Colonic mucosa (tissue), 4 donors: ENCODE measurements at places on chromosomes 4 and X.
A peak's percentile ranks its signal among the peaks of the same experiment; 100 is the strongest.

DNA sequence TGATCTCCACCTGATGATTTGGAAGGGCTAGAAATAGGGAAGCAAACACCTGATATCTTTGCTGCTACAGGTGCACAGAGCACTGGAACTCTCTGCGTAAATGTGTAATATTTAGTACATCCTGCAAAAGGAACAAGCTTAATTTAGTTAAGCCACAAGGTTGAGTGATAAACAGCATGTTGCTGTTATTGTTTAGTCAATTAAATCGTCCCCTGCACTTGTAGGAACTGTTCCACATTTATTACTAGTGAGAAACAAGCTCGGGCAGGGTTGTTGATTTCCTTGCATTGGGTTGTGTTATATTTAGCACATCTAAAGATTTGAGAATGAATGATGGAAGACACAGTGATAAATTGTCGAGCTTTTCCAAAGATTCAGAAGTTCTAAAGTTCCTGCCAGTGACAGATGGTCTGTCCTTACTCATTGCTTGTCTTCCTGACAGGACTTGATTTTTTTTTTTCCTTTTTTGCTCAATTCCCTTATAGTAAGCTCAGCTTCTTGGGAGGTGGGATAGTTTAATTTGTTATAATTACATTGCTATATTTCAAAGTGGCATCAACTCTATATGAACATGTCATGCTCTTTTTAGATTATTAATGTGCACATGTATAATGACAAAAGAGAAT is 627.0 kb upstream of the ATOH1 start:
- DNase-seq = no peak

DNA sequence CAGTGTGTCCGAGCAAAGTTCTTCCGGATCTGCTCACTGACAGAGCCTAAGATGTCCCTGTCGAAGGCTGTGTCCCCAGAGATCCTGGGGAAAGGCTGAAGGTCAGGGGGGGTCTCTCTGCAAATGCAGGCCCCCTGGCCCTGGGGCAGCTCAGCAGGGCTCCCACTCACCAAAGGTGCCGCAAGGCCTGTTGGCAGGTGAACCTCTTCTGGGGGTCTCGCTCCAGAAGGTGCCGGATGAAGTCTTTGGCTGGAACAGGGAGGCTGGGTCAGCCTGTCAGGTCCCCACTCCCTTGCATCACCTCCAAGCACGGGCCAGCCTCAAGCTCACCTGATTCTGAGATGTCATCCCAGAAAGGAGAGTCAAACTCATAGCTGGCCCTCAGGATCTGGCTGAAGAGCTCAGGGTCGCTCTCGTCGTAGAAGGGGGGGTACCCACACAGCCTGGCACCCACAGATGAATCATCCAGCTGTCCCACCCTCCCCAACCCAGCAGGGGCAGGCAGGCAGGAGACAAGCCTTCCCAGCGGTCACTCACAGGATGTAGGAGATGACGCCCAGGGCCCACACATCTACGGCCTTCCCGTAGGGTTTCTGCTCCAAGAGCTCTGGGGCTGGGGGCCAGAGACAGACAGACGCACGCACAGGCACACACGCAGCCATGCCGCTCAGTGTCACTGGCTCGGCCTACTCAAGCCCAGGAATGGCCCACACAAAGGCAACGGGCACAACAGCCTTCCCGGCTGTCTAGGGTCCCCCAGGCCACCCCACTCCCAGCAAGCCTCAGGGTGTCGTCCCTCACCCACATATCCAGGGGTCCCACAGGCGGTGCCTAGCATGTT is 2.6 kb downstream of the PNCK start:
- DNase-seq = no peak

GRCh38 chrX:40950546-40950945 is 134.7 kb upstream of the USP9X start:
- no peak for DNase-seq

DNA sequence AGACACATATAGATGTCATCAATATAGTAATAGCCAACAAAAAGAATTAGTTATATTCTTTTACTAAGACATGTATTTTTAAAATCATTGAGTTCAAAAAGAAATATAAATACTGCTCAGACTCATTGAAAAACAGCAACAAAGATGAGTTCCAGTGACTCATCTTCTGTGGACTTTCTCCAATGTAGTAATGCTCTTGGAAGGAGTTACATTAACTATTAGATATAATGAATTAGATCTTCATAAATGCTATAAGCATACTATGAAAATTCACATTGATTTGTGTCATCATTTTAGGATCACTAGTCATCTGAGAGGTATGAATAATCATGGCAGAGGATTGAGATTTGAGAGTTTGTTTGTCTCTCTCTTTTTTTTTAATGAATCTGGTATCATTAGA is 547.8 kb upstream of the PCDH7 start:
- no peak for DNase-seq

DNA sequence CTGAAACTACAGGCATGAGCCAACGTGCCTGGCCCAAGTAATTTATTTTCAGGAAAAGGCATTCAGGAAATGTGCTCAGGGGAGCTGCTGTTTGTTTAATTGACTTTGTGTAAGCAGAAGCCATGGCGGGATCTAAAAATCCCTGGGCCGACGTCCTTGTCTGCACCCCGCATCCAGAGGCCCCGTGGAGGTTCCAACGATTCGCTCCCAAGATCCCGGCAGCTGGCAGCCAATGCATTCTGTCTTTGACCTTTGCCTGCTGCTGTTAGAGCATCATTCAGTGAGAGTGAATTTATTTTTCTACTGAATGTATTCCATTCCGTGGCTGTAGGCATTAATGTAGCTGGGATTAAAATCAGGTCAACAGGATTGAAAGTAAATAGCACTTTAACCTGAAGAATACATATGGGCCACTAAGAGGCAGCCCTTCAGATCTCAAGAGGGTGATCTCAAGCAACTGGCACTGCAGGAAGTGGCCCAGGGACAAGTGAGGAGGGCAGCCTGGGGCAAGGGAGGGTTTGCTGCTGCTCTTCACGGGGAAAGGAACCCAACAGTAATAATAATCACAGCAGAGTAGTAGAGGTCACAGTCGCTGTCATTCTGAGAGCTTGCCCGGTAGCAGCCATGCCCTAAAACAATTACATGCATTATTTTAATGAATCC is 75.2 kb downstream of the PSAPL1 start:
- DNase-seq = no peak

DNA sequence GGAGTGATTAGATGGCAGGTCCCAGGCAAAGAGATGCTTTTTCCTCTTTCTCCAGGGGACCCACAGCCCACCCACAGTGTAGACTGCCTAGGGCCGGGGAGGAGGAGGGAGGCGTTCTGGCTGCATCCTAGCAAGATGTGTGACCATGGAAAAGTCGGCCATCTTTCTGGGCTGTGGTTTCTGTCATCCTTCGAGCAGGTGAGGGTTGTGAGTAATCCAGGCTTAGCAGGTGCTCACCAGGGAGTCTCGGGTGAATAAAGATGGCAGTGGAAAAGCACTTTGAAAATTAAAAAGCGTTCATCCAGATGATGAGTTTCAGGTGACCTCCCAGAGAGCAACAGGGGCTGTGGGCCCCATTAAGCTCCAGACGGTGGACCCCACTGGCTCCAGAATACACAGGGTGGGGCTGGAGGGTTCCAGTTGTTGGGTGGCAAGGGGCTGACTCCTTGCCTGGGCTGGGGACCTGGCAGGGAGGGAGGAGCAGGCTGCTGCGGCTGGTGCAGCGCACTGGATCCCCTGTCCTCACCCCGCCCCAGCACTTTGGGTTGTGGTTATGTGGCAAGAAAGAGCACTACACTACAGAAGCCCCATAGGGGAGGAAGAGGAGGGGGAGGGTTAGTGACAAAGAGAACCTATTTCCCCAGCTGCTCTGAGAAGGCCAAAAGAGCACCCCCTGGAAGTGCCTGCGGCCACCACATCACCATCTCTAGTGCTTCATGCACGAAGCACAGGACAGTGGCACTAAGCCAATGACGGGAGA is 23.7 kb downstream of the ELF4 start:
- DNase-seq = no peak

GRCh38 chr4:22875587-22876257 is 183.0 kb downstream of the GBA3 start:
- no peak for DNase-seq

- no peak for DNase-seq
Measured at GRCh38 chr4:1361431-1361830, 14.4 kb downstream of the UVSSA start.

- DNase-seq = no peak
Measured at GRCh38 chrX:23726191-23726590, 16.9 kb downstream of the ACOT9 start.

GRCh38 chr4:75555294-75556164 is at the start of gene ODAPH:
ODAPH (plus strand) TSS chr4:75556066; CDS start chr4:75556083, 17 bp downstream.
- DNase-seq = no peak

GRCh38 chr4:40150932-40151331 is 45.9 kb upstream of the RHOH start:
- DNase-seq = no peak

GRCh38 chr4:32180086-32180485 is 1459.9 kb downstream of the PCDH7 start:
- DNase-seq = no peak

GRCh38 chrX:133323431-133323830 is 91.9 kb downstream of the GPC4 start:
- no peak for DNase-seq

DNA sequence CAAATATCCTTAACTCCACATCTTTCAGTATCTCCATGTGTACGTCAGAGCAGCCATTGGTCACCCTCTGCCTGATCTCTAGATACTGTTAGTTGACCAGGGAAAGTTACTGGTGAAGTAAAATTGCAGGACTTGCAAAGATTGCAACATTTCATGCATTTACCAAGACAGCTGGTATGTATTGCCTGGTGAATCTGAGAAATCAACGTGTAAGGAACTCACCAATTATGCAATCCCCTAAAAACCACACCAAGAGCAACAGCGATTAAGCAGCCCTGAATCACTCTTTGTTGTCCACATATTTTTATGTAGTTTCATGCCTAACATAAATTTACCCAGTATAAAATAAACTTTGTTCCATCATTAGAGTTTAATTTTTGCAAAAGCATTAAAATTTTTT is 271.2 kb downstream of the NLGN4X start:
- DNase-seq = no peak

DNA sequence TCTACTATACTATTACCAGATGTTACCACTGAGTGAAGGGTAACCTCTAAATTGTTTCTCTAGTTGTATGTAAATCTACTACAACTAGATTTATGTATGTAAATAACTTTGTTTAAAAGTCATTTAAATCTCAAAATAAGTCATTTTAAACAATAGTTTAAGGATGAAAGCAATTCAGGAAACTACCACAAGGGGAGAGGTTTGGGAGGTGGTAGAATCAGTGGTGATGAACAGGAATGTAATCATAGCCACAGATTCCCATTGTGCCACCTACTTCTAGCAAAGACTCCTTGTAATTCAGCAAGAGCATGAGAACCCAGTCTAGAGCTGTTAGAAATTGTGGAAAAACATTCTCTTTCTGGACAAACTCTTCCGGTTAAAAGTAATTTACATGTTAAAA is 234.6 kb downstream of the SLC7A11 start:
- DNase-seq = no peak

DNA sequence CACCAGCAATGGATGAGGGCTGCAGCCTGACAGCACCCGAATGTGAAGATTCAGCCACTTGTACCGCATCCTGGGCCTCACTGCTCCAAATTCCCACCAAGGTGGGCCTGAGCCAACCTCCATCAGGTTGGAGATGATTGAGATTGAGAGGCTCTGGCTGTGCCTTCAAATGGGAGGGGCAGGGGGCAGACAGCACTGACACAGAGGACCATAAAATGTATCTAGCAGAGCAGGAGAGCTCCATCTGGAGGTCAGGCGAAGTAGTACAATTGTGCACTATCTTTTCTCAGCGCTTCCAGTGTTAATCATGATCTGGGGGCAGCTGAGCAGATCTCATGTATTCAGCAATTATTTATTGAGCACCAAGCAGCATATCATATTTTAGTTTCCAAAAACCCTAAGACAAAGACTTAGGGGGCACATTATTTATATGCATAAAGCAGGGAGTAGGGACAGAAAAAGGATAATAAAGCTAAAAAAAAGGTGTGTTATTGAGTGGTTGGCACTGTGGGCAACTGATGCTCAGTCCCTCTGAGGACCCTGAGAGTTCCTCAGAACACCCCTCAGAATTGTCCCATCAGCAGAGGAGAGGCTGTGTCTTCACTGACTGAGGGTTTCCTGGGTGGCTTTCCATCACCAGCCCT is 31.6 kb upstream of the C1QTNF7 start:
- peak; percentile 38 for DNase-seq

GRCh38 chr4:92304121-92304520 is 355 bp downstream of the GRID2 start:
- no peak for DNase-seq

- no peak for DNase-seq
Measured at GRCh38 chr4:175951794-175952193, 113.8 kb upstream of the WDR17 start.

DNA sequence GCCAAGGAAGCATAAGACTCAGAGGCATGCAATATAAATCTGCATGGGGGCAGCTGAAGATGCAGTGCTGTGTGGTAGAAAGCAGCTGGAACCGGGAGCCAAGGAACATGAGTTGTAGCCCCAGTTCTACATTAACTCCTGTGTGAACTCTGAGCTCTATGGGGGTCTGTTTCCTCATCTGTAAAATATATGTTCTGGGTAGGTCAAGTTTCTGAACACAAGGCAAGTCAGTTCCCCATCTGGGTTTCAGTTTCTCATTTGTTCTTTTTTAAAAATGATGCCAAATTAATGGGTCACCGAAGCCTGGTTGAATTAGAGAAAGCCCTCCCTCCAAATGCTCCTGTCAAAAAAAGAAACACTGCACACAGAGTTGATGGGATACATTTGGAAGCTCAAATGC is 24.0 kb downstream of the UNC5C start:
- no peak for DNase-seq

- no peak for DNase-seq
Measured at GRCh38 chrX:12911122-12911470, 4.7 kb downstream of the TLR8 start.

DNA sequence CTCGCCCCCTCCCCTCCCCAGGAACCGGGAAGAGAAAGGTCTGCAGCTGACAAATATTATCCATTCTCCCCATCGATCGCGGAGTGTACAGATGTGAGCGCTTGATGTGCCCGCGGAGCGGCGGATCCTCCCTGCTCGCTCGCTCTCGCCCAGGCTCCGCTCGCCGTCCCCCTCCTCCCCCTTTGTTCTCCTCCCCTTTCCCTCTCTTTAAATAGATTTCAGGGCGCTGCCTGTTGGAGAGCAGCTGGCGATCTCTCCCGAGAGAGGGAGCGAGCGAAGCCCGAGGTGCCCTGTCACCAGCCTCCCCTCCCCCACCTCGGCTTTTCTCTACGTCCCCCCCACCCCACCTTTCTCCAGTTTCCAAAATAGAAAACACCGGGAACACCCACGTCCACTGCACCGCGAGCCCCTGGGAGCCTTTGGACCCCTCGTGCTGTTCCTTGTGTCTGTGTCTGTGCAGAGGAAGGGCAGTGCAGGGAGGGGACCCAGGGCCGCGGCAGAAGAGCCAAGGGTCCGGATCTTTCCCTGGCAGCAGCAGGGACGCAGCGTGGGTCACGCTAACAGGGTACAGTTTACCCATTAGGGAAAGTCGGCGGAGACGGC is 56.6 kb upstream of the BCOR start:
- DNase-seq = peak; percentile 25

DNA sequence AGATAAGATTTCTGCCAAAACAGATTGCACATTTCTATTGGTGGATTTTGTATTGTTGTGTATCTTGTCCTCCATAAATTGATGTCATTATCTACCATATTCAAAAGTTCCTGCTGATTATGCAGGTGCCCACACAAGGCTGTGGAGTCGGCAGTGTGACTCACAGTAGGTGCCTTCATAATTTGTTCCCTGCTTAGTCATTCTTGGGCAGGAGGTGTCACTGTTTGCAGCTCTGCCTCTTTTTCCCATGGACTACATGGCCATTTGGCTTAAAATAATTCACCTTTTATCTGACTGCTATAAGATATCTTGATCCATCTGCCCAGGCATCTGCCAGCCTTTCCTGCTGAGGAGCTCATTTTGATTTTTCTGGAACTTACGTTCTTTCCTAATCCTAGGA is 33.6 kb upstream of the ENPEP start:
- DNase-seq = no peak
